ENCODE measurements at places on chromosomes 11 and 22.

DNA sequence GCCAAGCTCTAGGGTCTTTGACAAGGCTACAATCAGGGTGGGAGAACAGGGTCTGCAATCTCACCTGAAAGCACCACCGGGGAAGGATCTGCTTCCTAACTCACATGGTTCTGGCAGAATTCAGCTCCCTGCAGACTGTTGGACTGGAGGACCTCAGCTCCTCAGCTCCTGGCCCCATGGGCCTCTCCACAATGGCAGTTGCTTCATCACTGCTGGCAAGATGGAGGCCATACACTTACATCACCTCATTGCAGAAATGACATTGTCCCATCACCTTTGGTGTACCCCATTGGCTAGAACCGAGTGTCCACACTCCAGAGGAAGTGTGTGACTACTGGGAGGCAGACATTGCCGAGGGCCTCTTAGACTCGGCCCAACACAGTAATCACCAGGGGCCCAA is 20.9 kb upstream of the MPPED1 start:
- no peak for DNase-seq

- no peak for DNase-seq
These were observed 63.6 kb downstream of the TNRC6B start for GRCh38 chr22:40241200-40241763.

GRCh38 chr11:61058583-61059259 is 43.6 kb upstream of the CD5 start:
- DNase-seq = no peak

DNA sequence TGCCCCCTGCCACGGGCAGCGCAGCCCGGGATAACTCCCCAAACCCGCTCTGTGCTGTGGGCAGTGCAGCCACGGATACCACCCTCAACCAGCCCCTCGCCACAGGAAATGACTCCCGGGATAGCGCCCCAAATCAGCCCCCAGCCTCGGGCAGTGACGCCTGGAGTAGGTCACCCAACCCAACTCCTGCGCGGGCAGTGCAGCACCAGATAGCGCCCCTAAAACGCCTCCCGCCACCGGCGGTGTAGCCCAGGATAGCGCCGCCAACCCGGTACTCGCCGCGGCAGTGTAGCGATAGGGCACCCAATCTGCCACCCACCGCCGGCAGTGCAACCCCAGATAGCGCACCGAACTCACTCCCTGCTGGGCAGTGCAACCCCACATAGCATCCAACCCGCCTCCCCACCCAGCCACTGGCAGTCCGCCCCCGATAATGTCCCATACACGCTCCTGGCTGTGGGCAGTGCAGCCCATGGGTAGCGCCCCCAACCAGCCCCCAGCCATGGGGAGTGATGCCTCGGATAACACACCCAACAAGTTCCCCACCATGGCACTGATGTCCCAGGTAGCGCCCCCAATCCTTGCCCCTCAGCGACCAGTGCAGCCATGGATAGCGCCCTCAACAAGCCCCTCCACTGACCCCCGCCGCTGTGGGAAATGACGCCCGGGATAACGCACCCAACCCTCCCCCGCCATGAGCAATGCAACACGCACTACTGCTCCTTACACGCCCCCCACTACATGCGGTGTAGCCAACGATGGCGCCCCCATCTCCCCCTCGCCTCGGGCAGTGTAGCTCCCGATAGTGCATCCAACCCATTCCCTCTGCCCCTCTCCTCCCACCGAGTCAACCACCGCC is 1.5 kb downstream of the RFPL2 start:
- no peak for DNase-seq

DNA sequence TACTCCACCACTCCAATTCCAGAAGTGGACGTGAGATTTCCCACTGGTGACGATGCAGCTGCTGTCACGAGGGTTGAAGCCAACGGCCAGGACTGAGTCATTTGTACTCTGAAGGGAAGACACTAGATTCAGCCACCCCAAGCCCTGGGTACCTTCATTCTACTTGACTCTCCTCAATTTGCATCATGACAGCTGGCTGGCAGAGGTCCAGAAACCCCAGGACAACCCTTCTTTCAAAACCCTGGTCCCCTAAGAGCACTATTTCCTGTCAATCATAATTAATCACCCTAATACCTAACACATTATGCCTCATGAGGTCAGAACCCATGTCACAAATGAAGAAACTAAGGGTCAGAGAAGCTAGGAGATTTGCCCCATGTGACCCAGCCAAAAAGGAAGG is 4.9 kb downstream of the EML3 start:
- DNase-seq = no peak

GRCh38 chr11:73465871-73466270 is 89.7 kb downstream of the RELT start:
- no peak for DNase-seq

- no peak for DNase-seq
These were observed 9.0 kb downstream of the JAML start for GRCh38 chr11:118215765-118216164.

GRCh38 chr11:45811571-45812290 is 6.8 kb downstream of the SLC35C1 start:
- no peak for DNase-seq

GRCh38 chr11:97645736-97646135 is 1255.9 kb downstream of the JRKL start:
- DNase-seq = no peak

DNA sequence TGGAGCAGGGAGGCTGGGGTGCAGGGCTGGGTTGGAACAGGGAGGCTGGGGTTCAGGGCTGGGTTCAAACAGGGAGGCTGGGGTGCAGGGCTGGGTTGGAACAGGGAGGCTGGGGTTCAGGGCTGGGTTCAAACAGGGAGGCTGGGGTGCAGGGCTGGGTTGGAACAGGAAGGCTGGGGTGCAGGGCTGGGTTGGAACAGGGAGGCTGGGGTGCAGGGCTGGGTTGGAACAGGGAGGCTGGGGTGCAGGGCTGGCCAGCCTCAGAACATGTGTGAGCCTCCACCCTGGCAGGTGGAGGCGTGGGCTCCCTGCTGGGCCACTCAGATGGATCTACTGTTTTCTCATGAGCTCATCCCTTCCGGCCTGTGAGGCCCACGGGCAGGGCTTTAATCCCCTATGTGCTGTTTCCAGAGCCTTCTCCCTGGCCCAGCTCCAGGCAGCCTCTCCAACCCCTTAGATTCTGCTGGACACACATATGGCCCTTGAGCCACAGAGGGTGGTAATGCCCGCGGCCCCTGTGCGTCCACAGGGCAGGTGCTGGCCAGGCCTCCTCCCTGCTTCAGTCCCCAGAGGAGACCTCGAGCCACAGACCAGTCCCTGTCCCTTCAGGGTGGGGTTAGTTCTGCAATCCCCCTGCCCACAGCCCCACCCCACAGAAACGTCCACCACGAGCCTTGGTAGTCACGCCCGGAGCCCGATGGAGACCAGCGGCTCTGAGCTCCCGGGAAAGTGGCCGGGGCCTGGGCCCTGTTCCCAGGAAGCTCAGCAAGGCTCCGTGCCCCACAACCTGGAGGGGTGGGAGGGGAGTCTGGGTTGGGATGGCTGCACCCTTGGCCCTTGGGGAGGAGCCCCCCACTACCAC is 197.9 kb downstream of the BRD1 start:
- DNase-seq = no peak

- no peak for DNase-seq
These were observed 8.9 kb downstream of the SLC15A3 start for GRCh38 chr11:60942970-60943565.

DNA sequence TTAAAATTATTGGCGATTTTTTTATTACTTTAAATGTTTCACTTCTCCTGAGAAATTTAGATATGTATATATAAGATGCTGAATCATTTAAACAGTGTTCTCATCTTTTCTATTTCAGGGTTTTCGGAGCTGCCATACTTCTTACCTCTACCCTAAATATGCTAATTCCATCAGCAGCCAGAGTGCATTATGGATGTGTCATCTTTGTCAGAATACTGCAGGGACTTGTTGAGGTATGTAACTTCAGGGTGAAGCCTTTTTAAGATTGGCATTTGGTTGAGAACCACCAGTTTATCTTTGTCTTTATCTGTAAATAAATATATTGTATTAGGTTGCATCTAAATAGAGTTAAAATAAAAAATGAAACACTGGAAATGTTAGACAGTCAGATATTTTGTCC is 21.1 kb downstream of the SLC17A6 start:
- DNase-seq = no peak

DNA sequence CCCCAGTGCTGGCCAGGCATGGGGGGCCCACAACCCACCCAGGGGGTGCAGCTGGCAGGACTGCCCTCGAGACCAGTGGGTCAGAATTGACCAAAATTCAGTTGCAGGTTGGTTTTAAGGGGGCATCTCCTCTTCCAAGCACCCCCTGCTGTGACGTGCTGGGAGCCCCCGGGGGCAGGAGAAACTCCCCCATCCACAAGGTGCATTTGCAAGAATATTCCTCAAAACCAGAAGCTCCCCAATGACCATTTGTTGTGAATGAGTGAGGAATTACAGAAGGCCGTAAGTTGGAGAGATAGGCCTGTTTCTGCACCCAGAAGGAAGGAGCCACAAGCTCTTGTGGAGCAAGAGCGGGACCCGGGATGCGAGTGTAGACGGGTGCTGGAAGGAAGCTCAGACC is 414.5 kb downstream of the BRD1 start:
- DNase-seq = no peak
